ENCODE measurements at places on chromosomes 3 and 15. TPM values are rescaled to one million over a fixed set of nuclear protein-coding genes. Genes with fewer than 3 reads are reported as not detected.

- no peak for DNase-seq
Observed at GRCh38 chr3:157445857-157446256, 9.2 kb downstream of the PTX3 start.

GRCh38 chr15:101444807-101445508 is 44.5 kb downstream of the PCSK6 start:
- DNase-seq: no peak

- DNase-seq: no peak
Observed at GRCh38 chr15:82040862-82041261, 5.0 kb downstream of the MEX3B start.

Gene TTLL13
- 0.57 TPM for polyA plus RNA-seq

- no peak for DNase-seq
Observed at GRCh38 chr3:120495809-120496208, 45.0 kb upstream of the FSTL1 start.
